ENCODE measurements at places on chromosomes 6 and 20. TPM values are rescaled to one million over a fixed set of nuclear protein-coding genes. Genes with fewer than 3 reads are reported as not detected.

Gene BHLHE23
- not detected for total RNA-seq

Gene RNF182
- total RNA-seq, result 35.1 TPM

Gene TIAM2
- total RNA-seq, result 171 TPM

Gene HLA-DOB
- total RNA-seq, result not detected

Gene HAO1
- total RNA-seq, result under 0.01 TPM

Gene SLC22A2
- total RNA-seq, result 0.82 TPM

Gene RIPPLY2
- total RNA-seq, result 21.6 TPM

Gene RGS17
- 112 TPM for total RNA-seq

Gene CDH4
- 22.8 TPM for total RNA-seq

Gene PNLDC1
- total RNA-seq, result not detected

Gene PLCB4
- 11.8 TPM for total RNA-seq

Gene PGBD1
- 19.2 TPM for total RNA-seq

Gene ADGRF5
- 6.5 TPM for total RNA-seq

Gene GPLD1
- 10.6 TPM for total RNA-seq

Gene ESF1
- 17.1 TPM for total RNA-seq

Gene EYS
- total RNA-seq, result 2.0 TPM

Gene ALDH8A1
- 3.3 TPM for total RNA-seq

Gene PTCRA
- not detected for total RNA-seq

Gene EDN3
- total RNA-seq, result 0.82 TPM

Gene PACRG
- 7.3 TPM for total RNA-seq

Gene C6orf141
- total RNA-seq, result 4.9 TPM

Gene KIZ
- total RNA-seq, result 6.9 TPM

Gene AIF1
- 6.9 TPM for total RNA-seq

Gene CCN6
- total RNA-seq, result not detected

Gene SLC17A9
- under 0.01 TPM for total RNA-seq

Gene EYA4
- 0.41 TPM for total RNA-seq

Gene OR2H2
- total RNA-seq, result not detected

Gene OVOL2
- 0.41 TPM for total RNA-seq

Gene ATAT1
- 40.4 TPM for total RNA-seq

Gene BTN1A1
- total RNA-seq, result not detected
